ENCODE measurements at places on chromosomes 5 and 9.

DNA sequence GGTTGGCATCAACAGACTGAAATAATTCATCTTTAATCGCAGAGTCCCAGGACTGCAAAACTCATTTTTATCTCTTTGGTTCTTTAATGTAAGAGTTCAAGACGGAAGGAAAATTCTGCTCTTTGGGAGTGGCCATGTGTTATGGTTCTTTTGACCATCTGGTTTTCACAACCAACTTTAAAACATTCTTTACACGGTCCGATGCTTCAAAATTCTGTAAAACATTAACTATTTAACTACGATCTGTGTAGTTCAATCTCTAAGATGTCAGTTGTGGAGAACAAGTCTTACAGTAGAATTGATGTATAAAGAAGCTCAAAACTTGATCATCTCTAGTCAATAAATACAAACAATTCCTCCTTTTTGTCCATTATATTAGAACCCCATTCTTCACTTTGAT is 83.0 kb downstream of the CMYA5 start:
- no peak for DNase-seq

DNA sequence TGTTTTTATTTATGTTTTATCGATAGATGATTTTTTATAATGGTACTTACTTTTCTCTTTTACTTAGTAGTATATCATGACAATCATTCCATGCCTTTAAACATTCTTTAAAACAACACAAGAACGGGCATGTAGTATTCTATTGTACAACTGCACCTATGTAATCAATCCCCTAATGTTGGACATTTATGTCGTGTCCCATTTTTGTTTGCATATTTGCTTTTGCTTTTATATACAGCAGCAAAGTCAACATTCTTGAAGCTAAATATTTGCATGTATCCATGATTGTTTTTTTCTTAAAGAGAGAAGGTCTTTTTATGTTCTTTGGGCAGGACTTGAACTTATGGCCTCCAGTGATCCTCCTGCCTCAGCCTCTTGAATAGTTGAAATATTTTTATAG is 527.0 kb upstream of the CLINT1 start:
- no peak for DNase-seq

DNA sequence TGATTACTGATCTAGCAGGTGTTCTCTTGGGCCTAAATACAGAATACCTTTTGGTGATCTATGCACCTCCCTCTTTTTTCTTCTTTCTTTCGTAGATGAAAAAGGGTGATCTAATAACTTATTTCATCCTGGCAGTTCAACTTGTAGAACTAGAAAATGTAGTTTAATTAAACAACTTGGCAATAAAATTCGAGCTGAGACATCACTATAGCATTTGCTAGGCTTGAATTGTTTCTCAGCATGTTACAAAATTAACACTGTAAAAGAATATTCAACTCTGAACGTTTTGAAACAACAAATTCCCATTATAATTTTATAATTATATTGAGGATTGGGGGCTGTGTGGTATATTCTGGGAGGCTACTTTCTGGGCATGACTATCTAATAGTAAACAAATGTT is 19.5 kb downstream of the SMIM15 start:
- DNase-seq: no peak

DNA sequence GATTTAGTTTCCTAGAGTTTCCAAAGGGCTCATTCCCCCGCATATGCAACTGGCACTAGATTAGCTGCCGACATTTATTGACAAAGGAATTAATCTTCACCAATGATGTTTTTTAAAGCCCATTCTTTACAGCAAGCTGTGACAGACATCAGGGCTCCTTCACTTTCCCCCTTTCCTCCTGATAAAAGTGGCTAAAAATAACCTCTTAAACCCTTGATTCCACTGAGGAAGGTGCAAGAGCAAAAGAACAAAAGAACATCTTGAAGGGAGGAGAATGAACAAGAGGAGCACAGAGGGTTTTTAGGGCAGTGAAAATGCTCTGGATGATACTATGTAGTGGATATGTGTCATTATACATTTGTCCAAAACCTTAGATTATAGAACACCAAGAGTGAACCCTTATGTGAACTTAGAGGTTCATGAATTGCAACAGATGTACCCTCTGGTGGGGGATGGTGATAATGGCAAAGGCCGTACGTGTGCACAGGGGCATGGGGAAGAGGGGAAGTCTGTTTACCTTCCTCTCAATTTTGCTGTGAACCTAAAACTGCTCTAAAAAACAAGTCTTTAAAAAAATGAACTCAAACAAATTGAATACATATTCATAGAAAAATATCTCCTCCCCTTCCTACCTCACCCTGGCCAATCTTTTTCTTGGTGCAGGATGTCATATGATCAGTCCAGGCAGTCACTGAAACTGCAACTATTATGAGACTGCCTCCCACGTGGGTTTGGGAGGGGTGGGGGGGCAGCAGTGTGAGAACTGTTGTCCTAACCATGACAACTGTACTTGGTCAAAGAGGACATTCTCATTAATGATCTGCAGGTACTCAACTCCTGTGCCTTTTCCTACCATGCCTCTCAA is 83.0 kb downstream of the MARCHF3 start:
- no peak for DNase-seq

DNA sequence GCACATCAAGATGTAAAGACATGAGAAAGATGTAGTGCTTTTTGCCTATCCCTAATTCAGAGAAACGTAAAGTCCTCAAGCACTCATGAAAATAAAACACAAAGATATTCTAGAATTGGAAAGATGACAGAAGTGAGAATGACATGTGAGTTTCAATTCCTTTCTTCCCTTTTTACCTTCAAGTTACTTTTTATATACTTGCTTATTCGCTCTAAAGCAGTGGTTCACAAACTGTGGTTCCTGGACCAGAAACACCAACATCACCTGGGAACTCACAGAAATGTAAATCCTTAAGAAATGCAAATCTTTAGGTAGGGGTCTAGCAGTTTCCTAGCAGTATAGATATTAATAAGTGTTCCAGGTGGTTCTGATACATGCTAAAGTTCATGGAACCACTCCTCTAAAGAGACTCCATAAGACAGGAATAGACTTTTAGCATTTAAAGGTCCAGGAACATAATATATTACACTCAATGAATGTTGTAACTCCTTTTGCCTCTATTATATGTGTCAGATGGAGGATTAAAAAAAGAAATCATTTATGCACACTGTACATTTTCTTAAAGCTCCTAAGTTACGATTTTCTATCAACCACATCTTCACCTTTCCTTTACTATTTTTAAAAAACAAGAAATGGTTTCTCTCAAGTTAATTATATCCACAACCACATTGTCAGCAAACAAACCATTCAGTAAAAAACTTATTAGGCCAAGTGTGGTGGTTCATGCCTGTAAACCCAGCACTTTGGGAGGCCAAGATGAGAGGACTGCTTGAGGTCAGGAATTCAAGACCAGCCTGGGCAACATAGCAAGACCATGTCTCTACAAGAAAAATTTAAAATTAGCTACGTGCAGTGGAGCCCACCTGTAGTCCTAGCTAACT is 39.9 kb downstream of the ERP44 start:
- no peak for DNase-seq

GRCh38 chr5:68973696-68974095 is 120.1 kb upstream of the SLC30A5 start:
- DNase-seq: no peak

Measured in stimulated activated CD4-positive, alpha-beta T cell treated with anti-CD3 and anti-CD28 coated beads, Interleukin-1b, Interleukin-23, amount 100 ng/mL, for 4 hours (primary cell).